ENCODE measurements at places on chromosomes 2 and 18.

DNA sequence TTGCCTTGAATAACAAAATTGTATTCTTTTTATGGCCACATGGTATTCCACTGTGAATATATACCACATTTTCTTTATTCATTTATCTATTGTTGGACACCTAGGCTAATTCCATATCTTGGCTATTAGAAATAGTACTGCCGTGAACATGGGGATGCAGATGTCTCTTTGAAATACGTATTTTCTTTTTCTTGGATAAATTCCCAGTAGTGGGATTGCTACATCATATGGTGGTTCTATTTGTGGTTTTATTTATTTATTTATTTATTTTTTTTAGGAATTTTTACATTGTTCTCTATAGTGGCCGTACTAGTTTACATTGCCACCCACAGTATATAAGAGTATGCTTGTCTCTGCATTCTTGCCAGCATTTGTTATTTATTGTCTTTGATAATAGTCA lies 679.8 kb upstream of the NRXN1 start:
- no peak for DNase-seq

DNA sequence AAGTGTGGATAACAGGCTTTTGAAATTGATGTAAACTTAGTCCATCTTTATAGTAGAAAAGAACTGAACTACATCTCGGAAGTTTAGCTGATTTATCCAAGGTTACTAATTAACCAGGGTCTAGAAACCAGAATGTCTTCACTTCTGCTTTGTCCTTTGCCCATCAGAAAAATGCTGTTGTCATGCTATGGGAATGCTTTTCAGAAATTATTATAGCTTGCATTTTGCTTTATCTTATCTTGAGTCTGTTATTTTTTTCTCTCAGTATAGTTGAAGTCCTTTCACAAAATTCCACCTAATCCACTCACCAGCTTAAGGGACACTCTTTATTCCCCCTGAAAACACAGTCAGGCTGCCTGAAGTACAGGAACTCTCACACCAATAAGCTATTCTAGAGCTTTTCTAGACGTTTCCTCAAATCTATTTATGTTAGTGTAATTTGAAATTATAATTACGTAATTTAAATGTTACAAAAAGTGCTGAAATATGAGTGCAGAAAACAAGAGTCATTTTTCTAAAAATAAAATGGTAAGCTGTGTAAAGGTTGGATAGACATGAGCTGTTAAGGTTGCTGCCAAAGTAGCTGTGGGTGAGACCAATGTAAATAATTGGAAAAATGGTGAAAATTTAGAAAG lies 456.3 kb downstream of the TGIF1 start:
- DNase-seq, result no peak

DNA sequence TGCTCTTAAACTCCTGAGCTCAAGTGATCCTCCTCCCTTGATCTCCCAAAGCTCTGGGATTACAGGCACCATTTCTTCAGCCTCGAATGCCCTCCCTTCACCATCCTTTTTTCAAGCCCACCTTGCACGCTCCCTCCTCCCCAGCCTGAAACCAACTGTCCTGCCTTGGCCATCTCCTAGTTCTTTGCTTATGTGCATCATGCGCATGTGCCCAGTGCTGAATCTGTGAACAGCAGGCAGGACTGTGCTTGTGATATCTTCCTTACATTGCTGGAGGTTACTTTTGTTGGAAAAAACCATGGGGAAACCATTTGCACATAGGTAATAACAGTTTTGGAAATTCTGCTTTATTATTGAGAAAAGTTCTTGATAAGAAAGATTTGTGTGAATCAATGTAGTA lies 30.2 kb upstream of the CETN1 start:
- no peak for DNase-seq

DNA sequence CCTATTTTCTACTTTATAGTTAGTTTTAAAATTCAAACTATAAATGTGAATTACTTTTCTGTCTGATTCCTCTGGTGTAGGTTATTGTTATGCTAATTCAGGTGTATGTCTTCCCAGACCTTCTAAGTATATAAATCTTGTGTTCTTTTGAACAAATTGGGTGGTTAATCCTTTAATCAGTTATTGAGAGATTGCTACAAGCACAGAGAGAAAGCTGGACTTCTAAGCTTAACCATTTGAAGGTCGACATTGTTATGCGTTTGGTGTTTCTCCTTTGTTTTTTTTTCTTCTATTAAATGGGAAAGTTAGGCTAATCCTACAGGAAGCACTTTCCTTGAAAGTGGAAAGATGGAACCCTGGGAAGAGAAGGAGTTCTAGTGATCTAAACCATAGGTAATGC lies 592.6 kb downstream of the SLC4A3 start:
- DNase-seq, result no peak

DNA sequence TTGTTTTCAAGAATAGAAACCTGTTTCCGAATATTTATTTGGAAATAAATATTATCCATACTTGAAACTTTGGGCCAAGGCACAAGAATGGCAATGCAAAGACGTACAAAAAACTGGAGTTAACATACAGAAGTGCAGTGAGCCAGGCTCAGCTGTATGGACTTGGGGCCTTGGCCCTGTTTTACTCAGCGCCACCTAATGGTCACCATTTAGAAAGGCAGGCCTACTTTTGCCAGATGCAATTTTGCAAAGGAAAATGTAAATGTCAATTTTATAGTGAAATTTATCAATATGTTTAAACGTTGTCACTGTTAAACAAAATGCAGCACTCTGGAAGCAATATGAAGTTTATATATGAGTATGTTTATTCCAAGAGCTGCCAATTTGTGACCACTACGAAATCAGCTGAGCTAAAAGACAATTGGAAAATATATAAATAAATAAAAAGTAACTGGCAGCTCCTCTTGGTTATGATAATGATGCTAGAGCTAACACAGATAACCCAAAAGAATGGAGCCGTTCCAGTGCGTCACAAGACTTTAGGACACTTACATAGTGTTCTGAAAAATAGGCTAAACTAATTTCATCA lies 155.0 kb downstream of the ARHGAP15 start:
- DNase-seq, result no peak

DNA sequence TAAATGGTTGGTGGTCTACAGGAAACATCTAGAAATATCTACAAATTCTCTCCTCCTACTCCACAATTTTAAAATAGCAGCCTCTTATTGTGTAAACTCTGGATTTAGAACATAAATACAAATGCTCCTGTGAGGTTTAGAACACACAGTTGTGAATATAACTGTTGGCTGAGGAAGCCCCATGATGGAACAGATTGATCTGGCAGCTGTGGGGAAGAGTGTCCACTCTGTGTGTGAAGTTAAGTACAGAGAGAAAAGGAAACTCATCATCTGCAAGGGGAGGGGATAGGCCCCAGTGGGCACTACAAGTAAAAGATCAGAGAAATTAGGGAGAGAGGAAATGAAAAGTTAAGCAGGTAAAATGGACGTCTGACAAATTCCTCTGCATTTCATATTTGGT lies 422.7 kb upstream of the FSHR start:
- DNase-seq, result no peak

DNA sequence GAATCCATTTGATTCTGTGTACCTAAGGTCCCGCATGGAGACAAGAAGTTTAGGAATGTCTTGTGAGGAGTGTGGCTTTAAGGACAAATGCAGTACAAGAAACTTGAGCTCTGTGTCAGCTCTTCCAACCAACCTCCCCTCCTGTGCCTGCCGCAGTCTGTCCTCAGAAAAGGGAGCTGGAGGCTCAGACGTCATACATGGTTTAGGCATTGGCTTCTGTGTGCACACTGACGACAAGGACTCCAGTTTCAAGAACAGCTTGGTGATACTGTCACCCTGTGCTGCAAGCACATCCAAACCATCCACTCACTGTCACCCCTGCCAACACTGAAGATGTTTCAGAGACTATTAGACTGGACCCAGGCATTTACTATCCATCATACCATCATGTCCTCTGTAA lies 470.4 kb downstream of the IRS1 start:
- no peak for DNase-seq

DNA sequence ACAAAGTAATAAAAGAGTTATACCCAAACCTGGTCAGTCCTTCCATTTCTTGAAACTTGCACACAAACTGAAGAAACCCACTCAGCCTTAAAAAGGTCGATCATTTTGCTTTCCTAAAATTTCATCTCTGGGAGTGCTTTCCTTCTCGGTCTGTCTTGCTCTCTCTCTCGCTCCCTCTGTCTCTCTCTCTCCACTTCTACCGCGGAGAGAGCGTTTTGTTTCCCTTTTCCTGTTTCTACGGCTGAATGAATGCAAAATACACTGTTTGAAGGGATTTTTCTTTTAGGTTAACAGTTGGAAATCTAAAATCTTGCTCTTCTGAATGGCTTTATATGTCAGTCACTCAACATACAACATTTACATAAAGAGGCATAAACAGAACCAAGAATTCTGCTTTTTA lies 424.2 kb downstream of the TGIF1 start:
- no peak for DNase-seq

GRCh38 chr2:232592772-232593395 lies 40.5 kb upstream of the EFHD1 start:
- no peak for DNase-seq

GRCh38 chr2:107338059-107338458 lies 452.1 kb upstream of the ST6GAL2 start:
- no peak for DNase-seq

All from COR-L47 (cell line).